ENCODE measurements at places on chromosomes 4 and X. TPM values are rescaled to one million over a fixed set of nuclear protein-coding genes. Genes with fewer than 3 reads are reported as not detected.

DNA sequence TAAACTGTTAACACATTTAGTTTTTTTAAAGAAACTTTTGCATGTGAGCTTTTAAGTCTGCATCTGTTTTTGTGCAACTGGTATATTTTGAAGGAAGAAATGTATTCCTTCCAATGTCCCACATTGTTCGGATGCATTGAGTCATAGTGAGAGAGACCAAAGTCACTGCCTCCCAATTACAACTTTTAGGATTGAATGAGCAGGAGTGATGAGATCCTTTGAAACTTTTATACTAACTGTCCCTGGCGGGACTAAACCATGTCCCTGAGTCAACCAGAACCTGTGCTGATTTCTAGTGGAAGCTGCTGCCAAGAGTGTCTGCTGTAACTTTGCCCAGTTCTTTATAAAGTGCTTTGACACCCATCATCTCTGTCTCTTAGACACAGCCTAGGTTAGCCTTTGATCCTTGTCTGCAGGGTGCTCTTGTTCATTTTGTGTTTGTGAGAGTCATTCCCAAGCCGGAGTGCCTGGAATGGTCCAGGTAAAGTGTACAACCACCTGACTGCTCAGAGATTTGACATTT is 122.7 kb downstream of the ZNF518B start:
- no peak for DNase-seq

GRCh38 chrX:19640693-19641374 is 125.5 kb upstream of the MAP3K15 start:
- DNase-seq = no peak

The RPL39 gene
- 5,321 TPM for total RNA-seq

The CCDC120 gene
- 2.9 TPM for total RNA-seq

GRCh38 chr4:115149106-115149505 is 35.7 kb upstream of the NDST4 start:
- no peak for DNase-seq

- no peak for DNase-seq
Measured at GRCh38 chrX:123803331-123803983, 56.4 kb upstream of the XIAP start.

DNA sequence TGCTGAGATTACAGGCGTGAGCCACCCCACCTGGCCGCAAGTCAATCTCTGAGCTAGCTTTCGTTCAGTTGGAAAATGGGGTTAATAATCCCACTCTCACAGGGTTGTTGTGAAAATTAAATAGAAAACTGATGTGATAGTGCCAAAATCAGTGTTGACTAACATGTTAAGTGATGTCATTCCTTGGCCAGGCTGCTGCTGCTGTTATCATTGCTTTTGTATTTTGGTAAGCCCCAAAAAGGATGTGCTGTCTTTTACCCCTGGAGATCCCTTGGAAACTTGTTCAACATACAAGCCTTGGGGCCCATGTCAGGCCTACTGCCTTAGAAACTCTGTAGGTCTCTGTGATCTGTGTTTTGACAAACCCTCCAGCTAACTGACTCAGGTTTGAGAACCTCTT is 106.3 kb downstream of the AFF1 start:
- DNase-seq = no peak

The PLS3 gene
- 96.5 TPM for total RNA-seq

GRCh38 chr4:99264927-99265326 is 25.9 kb downstream of the ADH1A start:
- no peak for DNase-seq

GRCh38 chr4:16779028-16779675 is 119.3 kb downstream of the LDB2 start:
- no peak for DNase-seq

DNA sequence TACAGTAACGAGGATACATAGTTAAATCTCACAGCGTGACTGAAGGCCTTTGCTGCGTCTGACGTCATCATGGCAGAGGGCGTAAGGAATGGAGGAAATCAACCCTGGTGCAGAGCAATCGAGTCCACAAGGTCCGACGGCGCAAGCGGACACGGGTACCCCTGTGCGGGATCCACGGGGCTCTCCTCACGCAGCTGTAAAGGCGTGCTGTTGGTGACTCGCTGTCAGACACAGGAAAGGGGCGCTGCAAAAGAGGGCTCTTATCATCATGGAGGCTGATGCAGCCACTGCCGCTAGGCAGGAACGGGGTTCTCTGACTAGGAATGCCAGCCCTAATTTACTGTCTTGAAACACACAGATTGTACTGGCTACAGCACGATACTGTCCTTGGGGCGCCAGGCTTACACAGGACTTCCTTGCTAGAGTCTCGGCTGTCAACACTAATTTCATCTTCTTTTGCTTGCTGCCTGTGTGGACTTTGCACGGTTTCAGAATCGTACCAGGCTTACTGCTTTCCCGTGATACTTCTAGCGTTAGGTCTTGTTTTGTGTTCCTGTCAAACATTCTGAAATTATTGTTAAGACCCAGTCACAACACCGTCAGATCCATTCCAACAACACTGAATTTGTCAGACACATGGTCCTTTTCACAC is 13.6 kb downstream of the RNF212 start:
- DNase-seq = no peak

- DNase-seq = no peak
Measured at GRCh38 chr4:72887152-72887551, 182.4 kb downstream of the COX18 start.

The USP17L22 gene
- total RNA-seq = not detected

DNA sequence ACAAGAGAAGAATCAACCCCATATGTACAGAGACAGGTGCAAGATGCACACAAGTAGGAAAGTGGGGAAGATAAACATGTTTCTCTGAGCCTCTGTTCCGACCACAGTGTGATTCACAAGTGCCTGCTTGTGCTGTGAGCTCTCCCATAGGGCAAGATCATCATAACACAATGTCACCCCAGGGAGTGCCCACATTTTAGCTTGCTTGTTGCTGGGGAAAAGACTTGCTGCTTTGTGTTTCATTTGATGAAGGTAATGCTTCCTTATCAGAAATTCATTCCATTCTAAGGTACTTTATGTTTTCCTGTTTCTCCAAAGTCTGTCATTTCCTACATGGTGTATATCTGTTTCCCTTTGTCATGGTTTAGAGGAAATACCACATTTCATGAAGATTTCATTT is 304.5 kb upstream of the DIPK2B start:
- no peak for DNase-seq

- DNase-seq = no peak
Measured at GRCh38 chrX:50103866-50104566, 96.8 kb downstream of the AKAP4 start.

DNA sequence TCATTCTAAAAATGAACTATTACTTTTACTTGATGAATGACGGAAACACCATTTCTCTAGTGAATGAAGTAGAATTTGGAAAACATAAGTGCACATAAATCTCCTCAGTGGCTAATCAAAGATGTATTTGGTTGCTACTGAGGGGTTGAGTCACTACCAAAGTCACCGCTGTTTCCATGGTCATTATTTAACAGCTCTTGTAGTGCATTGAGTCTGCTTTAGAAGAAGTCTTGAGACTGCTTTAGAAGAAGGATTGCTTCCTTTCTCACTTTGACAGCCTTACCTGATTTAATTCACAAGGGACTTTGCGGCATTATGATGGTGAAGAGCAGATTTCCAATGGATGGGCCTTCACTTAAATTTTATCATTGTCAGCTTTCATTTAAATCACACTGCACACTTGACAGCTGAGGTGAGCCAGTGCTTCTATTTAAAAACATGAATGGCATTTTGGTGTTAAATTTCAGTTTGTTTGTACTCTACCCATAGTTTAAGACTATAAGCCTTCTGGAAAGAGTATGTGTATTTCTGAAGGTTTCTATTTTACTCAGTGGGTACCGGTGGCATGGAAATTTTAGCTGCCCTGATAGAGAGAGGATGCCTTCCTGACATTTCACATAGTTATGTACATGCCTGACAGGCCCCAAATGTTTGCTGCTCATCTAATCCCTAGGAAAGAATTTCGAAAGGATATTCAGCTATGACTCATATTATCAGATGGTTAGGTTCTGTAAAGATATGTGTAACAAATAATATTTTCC is 9.5 kb downstream of the ASB5 start:
- DNase-seq = no peak

- DNase-seq = no peak
Measured at GRCh38 chrX:137052643-137053235, 18.9 kb upstream of the GPR101 start.

DNA sequence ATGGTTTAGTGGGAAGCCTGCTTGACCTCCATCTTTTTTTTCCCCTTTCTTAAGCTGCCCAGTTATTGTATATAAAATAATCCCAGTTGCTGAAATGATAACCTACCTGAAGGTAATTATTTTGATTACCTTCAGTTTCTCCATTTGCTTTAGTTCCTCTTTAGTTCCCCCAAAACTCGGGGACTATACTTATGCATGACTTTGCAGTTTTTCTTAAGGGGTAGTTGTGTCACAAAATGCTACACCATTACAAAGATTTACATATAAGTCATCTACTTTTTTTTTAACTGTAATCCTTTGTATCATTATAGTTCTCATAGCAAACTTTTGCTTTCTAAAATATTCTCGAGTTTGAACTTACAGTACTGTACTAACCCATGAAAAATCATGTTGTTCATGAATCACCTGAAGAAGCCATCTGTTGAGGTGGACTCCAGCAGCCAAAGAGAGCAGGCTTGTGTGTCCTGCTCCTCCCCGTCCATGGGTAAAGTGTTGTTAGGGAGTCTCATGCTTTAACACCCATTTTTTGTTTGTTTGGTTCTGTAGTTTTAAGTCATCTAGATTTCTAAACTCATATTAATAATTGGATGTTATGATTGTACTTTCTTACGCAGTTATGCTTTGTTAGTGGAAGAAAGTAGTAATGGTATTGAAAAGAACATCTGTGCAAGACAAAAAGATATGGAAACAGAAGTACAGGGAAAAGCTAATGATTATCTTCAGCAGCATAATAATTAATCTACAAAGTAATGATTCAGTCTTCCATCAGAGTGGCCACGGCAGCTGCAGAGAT is 34.6 kb downstream of the HADH start:
- DNase-seq = no peak

GRCh38 chr4:183354219-183354618 is 32.0 kb upstream of the CLDN24 start:
- no peak for DNase-seq

- DNase-seq = no peak
Measured at GRCh38 chrX:109863811-109864210, 130.8 kb upstream of the ACSL4 start.

DNA sequence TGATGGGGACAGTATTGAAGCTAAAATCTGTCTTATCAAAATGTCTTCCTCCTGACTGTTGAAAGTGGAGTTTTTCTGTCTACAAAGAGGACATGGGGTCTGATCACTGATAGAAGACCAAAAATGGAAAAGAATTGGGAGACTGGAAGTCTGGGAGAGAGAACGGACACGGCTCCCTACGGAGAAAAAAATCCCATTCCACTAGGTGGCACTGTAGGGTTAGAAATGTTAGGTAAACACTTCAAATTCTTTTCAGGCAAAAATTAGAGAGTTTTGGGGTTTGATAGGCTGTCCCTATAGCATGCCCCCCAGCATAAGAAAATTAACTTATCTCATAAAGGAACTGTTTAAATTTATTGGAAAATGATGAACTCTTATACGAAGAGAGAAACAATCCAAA is 200.5 kb downstream of the FAM133A start:
- DNase-seq = no peak

DNA sequence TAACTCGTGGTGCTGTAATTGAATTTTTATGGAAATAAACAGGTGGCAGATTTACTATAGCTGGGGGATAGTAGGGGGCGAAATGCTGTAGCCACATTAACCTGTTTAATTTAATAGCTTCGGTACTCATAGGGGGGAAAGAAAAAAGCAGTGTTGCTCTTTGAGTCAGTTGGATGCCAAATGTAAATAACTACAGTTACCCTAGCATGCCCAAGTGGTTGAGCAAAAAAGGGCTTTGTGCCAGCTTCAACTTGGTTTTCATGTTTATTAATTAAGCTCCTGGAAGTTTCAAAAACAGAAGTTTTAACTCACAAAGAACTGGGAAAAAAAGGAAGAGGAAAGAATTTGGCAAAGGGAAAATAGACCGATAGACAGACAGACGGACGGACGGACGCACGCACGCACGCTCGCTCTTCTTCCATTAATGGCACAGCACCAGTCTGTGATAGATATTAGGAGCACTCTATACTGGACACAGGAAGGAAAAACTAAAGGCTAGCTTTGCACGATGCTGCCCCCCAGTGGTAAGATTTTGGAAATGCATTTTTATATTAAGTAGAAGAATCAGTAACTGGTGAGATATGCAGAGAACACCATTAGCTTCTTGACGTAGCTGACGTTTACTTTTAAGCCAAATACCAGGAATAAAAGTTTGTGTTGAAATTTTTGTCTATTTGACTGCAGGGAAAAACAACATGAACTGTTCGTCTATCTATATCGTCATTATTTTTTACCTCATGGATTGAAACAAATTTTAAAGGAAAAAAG is 151.8 kb downstream of the SLC7A11 start:
- DNase-seq = no peak

The FMR1NB gene
- total RNA-seq = not detected

GRCh38 chr4:26076000-26076587 is 162.1 kb downstream of the SMIM20 start:
- DNase-seq = no peak

DNA sequence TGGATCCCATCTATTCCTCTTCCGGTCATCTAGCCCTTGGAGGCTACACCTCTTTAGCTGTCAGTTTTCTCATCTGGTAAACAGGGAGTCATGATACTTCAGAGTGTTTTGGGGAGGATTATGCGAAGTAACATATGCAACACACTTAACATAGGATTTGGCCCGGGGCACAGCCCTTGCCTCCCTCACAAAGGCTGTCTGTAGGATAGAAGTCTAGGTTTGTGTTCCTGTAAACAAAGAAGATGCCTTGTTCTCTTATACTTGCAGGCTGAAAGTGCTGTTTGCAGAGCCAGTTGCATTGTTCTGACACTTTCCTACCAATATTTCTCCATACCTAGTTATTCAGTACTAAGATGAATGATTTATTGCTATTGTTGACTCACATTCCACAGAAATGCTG is 2.2 kb upstream of the APELA start:
- DNase-seq = no peak

DNA sequence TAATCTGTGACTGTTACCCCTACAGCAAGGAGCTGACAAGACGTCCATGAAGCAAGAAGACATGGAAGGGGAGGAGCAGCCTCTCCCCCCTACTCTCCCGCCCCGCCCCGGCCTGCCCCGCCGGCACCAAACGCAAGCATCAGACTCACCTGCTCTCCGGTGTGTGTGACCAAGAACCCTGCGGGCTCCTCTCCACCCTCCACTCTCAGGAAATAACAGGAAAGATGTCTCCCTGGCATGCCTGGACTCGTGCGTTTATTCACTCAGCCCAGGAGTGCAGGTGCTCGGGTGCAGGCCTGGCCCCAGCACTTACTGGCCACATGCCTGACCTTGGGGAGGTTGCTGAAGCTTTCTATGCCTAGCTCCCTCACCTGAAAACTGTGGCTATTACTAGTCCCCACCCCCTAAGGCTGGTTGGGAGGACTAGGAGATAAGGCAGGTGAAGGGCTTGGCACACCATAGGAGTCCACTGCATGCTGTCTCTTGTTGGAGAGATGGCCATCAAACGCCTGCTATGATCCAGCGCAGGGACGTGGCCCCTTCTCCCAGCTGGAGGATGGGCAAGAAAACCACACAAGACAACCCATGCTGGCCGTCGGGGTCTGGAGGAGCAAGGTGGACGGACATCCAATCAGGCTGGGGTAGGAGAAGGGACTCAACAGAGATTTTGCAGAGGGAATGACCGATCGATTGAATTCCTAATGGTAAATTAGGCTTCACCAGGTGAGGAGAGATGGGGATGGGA is 34.9 kb upstream of the CLDN24 start:
- DNase-seq = no peak
